ENCODE measurements at places on chromosomes 4 and X. TPM values are rescaled to one million over a fixed set of nuclear protein-coding genes. Genes with fewer than 3 reads are reported as not detected.

HPGDS gene
- not detected for total RNA-seq

- no peak for DNase-seq
These were observed 157.0 kb downstream of the TSPAN5 start for GRCh38 chr4:98501383-98501782.

- DNase-seq: no peak
These were observed 64.2 kb upstream of the DIPK2B start for GRCh38 chrX:45264865-45265264.

CYSLTR1 gene
- total RNA-seq: not detected

DNA sequence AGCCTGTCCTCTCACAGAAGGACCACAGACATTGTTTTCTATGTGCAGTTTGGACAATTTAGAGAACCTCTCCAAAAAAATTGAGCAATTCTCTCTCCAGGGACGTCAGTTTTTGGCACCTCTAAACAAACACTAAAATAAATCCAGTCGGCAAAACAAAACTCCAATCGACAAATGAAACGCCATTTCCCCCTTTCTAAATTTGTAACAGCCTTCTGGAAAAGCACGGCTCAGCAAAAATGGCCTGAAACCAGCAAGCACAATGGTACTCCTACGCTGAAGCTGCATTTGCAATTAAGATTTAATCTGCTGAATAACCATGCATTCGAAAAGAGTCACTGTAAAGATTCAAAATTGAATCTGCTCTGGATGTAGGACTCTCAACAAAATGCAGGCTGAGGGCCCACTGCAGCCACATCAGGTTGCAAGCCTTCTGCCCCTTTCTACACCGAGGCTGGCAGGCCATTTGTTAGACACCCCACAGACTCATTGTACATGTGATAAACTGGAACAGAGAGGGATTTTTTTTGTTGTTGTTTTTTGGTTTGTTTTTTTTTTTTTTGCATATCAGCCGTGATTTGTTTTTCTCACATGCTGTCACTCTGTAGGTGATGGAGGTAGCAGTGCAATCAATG is 79.9 kb upstream of the MAP3K15 start:
- DNase-seq: no peak

- no peak for DNase-seq
These were observed 10.9 kb downstream of the CCNG2 start for GRCh38 chr4:77167866-77168265.

VCX2 gene
- not detected for total RNA-seq

DNA sequence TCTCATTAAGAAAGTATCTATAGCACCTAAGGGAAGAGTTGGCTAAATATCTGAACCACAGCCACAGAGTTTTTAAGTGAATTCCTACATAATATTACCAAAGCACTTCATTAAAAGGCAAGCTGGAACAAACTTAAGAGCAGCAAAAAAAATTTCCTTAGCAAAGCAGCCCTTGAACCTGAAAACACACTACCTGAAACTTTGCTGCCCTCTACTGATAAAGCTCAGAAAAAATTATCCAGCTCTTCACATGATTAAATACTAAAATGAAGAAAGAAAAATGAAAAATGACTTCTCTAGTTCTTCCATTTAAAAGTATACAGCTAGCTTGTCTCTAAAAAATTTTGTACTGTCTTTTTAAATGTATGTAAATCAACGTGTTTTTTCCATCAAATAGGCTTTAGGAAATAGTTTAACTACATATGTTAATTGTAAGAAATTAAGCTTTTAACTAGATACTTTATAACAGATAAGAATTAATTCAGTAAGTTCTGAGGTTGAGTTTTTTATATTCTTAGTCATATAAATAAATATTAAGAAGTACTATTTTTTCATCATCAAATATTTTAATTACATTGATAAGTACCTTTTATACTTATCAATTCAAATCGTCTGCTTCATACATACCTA is 156.1 kb downstream of the STPG2 start:
- peak; percentile 4 for DNase-seq

SUPT20HL1 gene
- not detected for total RNA-seq

TIGD4 gene
- 0.49 TPM for total RNA-seq

CT45A8 gene
- total RNA-seq: not detected
